ENCODE measurements at places on chromosomes 13 and 19.

DNA sequence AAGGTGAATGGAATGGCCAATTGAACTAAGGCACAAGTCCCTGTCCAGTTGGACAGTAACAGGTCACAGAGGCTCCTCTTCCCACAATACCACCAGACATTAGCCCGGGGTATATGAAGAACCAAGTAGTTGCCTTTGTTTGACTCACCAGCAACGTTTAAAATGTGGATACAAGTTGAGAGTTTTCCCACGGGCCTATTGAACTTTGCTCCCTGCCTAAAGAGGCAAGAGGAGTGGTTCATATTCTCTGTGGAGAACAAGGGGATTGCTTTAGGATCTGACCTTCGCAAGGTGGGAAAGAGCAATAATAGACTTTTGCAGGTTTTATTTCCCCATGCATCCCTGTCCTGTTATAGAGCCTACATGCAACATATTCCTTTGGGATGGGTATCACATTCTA is 177.2 kb downstream of the POU4F1 start:
- DNase-seq, result no peak

- no peak for DNase-seq
Observed at GRCh38 chr19:41241859-41242258, 22.3 kb upstream of the HNRNPUL1 start.

- peak; percentile 63 for DNase-seq
Observed at GRCh38 chr19:10544242-10544752, 593 bp downstream of the ATG4D start.

DNA sequence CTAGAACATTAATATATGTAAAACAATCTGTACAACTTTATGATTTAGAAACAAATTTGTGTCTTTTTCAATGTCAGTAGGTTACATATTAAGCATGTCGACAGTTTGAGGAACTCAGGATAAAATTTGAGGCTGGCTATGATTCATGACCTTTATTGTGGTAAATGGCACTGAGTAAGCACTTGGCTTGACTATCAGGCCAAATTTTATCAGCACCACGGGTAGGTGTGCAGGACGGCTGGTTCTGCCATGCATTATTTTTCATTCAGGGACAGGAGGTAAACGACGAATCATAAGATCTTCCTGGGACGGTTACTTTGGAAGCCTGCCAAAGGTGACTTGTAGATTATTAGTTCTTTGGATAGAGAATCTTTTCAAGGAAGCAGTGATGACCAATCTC is 19.9 kb upstream of the CYP4F8 start:
- peak; percentile 28 for DNase-seq

- DNase-seq, result no peak
Observed at GRCh38 chr19:45071969-45072790, 4.1 kb downstream of the ZNF296 start.

DNA sequence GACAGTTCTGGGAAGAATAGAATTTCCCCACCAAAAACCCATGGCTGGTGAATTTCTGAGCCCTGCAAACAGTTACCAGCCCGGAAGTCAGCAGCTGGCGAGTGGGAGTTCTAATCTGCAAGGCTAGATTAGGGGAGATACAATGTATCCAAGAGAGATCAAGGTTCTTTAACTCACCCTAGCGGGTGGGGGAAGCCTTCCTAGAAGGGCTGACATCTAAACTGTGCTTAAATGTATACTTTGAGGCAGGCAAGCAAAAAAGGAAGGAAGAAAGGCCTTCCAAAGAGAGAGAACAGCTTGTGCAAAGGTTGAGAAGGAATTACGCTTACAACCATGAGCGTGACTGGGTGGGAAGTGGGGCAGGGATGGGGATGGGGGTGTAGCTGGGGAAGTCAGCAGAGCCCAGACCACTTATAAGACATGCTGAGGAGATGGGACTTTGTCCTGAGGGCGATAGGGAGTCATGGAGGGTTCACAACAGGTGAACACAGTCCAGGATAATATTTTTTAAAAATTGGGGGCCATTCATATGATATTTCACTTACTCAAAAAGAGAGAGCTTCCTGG is 20.8 kb upstream of the ZNRF4 start:
- DNase-seq, result no peak

DNA sequence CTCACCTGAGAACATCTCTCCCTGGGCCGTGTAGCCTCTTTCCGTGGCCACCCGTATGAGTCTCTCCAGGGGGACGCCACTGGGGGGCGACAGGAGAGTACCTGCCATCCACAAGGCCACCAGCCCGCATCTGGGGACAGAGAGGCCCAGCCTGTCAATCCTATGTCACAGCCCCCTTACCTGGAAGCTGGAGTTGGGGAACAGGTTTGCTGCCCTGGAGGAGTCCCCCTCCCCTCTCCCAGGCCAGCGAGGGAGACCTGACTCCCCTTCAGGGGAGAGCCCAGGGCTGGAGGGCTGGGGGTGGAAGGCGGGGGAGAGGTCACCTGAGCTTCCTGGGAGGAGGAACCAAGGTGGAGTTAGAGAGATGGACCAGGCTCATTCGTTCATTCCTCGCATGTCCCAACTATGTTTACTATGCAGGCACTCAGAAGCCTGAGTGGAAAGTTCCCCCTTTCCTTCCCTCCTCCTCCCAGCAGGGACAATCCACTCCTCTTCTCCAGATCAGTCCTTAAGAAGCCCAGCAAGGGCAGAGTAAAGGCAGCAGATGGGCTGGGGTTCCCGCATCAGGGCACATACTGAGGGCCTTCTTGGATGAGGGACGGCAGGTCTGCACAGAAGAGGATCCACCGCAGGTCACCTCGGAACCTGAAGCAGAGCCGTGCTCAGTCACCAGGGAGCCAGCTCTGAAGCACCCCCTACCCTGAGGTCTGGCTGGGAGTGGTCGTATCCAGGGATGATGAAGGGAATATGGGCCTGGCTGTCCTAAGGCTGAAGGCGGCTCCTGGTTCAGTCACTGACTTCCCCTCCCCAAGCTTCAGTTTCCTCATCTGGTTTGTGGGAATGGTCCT is 5.5 kb downstream of the ACTMAP start:
- DNase-seq, result peak; percentile 43

DNA sequence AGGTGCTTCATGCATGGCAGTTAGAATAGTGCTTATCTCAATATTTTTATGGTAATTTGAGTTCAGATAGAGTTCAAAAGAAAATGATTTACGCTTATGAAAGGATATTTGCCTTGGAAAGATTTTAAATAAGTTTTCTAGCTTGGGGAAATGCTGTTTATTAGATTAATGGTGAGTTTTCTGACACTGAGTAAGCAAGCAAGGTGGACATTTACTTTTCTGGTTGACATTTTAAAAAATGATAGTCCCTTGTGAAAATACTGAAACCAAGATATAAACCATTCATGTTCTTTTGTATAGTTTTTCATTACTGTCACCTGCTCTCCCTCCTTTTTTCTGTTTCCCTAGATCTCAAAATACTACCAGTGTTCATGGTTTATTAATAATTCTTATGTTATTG is 1034.8 kb upstream of the SPRY2 start:
- no peak for DNase-seq

DNA sequence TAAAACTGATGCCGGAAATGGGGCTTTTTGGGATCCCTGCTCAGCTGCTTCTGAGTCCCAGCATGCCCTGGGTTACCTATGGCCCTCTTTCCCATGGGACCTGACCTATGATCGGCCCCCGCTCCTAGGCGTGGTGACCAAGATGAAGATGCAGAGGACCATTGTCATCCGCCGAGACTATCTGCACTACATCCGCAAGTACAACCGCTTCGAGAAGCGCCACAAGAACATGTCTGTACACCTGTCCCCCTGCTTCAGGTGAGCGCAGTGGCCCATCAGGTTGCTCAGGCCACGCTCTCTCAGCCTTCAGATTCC is 1.5 kb downstream of the RPS11 start:
- no peak for DNase-seq

- no peak for DNase-seq
Observed at GRCh38 chr13:35283856-35284255, 192.6 kb downstream of the MAB21L1 start.

DNA sequence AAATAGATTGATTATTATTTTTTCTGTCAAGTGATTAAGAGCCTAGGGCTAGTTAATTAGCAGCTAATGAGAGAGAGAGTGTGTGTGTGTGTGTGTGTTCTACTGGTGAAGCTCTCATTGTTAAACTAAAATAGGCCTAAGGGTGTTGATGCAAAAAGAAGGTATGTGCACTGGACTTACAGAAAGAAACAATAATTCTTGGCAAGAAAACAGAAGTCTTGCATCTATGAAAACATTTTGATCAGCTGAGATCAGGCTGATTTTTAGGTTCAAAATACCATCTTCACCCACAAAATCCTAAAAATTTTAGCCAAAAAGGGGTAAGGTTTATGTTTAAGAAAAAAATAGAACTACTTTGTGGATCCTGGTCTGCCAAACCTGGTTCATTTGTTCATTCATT is 106.5 kb downstream of the POSTN start:
- DNase-seq, result no peak

DNA sequence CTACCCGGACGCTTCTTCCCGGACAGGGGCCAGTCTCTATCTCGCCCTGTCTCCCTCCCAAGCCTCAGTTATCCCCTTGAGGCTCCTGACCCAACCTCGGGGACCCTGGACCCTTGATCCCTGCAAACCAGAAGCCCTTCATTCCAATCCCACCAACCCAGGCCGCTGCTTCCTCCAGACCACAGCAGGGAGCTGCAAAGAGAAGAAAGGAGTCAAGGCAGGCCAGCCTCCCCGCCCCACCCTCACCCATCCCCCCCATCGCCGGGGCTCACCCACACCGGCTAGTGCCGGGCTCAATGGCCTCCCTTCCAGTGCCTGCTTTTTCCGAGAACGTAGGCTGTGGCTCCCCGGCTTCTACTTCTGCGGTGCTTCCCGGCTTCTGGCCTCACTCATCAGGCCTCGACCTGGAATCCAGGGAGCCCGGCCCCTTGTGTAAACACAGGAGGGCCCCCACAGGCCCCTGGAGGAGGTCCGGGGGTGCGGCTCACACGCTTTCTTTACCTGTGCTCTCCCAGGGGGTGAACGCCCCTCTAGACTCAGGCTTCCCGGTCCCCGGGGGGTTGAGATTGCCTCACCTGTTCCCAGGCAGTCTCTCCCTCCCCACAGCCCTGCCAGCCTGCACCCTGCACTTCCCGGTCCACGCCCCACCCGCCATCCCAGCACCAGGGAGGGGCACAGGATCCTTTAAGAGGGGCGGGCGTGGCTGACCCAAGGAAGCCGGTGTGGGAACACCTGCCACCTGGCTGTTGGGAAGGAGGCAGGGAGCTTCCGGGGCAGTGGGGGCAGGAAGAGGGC is at the start of gene FAM83E:
TSS of gene FAM83E (minus strand) at position 641 of the 795 bp plus-strand sequence. CDS start 1,704 bp downstream, outside the sequence.
- peak; percentile 45 for DNase-seq

DNA sequence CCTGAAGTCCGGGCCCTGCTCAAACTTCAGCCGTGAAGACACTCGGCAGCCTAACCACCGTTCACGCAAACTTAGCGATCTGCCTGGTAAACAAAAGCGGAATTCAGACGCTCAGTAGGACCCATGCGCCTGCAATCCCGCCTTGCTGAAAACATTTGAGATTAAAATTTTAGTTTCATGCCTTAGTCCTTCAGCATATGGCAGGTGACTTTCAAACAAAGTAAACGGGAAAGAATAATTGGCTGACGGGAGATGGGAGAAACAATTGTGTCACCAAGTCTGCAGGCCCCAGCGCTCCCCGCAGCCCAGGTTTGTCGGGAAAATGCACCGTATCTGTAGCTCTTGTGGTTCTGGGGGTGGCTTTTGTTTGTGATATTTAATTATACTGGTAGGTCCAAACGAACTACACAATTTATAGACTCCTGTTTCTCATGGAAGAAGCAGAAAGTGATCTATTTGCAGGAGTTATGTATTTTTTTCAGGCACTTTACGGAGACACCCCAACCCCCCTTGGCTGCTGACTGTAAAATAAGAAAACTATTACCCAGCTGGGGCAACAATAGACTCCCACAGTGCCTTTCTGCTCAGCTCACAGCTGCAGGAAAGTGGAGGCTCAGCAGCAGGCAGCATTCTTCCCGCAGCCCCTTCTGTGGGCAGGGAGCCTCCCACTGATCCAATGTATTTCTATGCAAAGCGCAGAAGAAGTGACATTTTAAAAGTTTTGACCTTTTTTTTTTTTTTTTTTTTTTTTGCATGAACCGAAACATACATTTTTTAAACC is 94.8 kb downstream of the SOX1 start:
- DNase-seq, result no peak

DNA sequence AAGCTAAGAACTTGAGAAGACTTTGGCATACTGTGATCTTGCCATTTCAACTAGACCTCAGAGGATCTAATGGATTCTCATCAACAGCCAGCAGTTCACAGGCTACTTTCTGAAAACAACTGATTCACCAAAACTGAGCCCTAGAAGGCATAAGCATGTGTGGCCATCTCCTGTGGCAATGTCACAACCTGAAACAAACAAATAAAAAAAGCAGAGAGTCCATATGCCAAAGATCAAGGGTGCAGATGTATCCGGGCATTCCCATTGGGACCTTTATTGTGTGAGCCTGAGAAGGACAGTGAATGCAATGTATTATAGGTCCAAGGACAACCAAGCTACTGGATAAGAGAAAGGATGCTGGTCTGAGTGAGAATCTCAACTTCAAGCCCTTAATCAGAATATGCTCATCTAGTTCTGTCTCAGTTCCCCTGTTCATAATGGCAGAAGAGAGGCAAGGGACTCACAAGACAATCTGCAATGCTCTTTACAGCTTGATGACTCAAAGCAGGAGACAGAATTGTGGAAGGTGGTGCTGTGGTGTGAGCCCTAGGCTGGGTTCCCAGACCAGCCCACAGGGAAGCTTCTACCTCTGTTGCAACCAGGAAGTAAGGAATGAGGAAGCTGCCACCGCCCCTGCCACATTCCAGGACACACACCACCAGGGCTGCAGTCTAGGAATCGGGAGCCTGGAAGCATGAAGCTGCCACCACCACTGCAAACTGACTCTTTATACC is 133.7 kb downstream of the RAP2A start:
- no peak for DNase-seq

GRCh38 chr19:47469363-47469700 is 2.4 kb downstream of the SLC8A2 start:
- no peak for DNase-seq

DNA sequence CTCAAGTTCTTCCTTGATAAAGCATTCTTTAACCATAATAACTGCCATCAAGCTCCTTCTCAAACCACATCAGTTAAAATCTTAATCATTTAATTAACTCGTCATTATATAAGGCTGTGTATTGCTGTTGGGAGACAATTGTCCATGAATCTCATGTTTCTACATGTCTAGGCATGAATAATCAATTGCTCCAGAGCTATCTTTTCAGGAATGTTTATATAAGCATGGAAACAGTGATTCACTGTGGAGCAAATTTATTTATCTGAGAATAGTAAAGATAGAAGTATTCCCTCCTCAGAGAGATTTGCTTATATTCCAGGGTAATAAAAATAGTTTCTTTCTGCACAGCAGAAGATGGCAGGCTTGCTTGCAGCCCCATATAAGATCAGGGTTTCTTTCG is 71.1 kb downstream of the CBY2 start:
- no peak for DNase-seq

DNA sequence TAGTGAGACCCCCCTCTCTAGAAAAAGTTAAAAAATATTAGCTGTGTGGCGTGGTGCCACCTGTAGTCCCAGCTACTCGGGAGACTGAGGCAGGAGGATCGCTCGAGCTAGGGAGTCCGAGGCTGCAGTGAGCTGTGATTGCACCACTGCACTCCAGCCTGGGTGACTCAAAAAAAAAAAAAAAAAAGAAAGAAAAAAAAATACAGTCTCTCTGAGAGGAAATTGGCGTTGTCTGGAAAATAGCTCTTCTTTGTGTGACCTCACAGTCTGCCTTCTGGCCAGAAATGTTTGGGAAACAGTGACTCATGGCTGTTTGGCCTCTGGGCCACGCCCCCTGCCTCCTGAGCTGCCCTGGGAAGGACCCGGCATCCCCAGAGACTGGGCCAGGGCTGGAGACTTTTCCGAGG is 10.7 kb downstream of the MARCHF2 start:
- peak; percentile 78 for DNase-seq

Measured in hematopoietic multipotent progenitor cell treated with erythropoietin and hydrocortisone succinate and interleukin-3 and kit ligand, for 4 days (in vitro differentiated cells).